ENCODE measurements at places on chromosomes 7 and 10. TPM values are rescaled to one million over a fixed set of nuclear protein-coding genes. Genes with fewer than 3 reads are reported as not detected.

DNA sequence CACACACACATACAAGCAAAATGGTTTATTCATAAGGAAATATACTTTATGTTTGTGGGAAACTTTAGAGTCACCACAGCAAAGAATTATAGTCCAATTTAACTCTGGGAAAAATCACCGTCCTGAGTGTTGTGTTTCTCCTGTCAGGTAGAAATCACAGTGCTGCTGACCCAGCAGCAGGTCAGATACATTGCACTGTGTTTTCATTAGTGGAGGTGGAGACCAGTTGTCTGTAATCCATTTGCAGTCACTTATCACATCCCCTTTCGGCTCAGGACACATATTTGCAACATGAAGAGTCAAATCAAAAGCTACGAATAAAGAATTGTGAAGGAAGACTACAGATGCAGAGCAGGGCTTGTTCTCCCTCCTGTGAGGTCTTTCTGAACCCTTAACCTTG lies 799.6 kb downstream of the GRM8 start:
- no peak for DNase-seq

DNA sequence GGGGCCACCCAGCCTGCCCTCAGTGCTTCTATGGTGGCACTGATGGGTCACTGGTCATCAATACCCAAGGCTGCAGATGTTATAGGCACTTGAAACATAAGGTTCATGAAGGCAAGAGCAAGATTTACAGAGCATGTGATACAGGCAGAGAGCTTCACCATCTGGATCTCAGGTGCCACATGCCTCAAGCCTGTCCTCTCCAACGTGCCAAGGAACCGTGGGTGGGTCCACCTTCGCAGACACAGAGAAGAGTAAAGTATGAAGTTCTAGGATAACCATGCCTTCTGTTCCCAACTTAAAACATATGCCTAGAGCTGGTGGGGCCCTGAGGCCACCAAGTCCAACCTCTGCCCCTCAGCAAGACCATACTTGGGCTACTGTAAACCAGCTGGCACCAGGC lies 26.7 kb upstream of the CDH23 start:
- DNase-seq: no peak

- DNase-seq: no peak
Observed at GRCh38 chr10:119737823-119738222, 12.0 kb downstream of the INPP5F start.

DNA sequence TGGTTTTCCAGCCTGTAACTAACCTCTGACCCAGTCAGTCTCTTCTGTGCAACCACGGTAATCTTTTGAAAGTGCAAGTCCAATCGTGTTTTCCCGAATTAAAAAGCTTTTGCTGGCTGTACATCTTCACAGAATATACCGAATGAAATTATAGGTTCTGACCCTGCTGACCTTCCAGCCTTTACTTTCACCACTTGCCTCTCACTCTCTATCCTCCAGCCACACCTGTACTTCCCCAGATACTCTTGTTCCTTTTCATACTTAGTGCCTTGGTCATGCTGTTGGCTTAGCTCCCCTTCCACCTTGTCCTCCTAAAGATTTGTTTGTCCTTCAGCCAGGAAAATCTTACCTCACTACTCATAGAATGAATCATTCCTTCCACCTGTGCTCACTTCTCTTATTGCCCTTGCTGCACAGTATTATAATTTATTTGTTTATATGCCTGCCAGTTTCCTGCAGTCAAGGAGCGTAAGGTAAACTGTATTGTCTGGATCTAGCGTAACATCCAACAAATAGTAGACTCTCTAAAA lies 2.3 kb upstream of the PNPLA8 start:
- DNase-seq: no peak

SPDYE1 gene
- total RNA-seq: 0.19 TPM

TMEM196 gene
- total RNA-seq: not detected

DNA sequence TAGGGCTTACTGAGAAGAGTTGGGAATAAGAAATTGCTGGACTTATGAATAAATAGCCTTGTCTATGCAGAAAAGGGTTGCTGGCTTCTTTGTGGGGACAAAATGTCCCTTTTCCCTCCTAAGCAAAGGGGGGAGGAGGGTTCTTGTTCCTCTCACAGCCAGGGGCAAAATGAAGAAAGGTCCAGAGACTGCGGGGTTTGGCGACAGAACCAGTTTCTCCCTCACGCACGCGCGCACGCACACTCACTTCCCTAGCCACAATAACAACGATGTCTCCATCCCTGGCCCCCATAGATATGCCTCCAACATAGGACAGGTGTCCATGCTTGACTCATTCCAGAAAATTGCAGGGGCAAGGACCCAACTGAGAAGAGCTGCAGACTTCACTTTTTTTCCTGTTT lies 3.3 kb downstream of the ZMIZ1 start:
- DNase-seq: no peak

DNA sequence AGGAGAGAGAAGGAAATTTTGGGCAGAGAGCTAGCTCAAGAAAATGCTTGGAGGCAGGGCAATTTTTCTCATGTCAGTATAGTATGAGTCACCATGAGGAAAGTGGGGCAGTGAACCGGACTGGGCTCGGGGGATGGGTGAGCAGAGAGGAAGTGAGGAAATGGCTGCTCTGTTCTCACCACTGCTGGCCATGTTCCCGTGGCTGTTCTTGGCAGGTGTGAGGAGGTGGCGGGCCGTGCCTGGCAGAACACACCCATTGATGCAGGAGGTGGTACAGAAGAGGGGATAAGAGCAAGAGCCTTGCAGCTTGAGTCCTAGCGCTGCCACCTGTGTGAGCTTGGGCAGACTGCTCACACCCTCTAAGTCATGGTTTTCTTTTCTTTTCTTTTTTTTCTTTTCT lies 304.4 kb upstream of the LYZL1 start:
- DNase-seq: no peak

GRCh38 chr7:21507627-21508343 lies 35.1 kb upstream of the DNAH11 start:
- DNase-seq: peak; percentile 6

DNA sequence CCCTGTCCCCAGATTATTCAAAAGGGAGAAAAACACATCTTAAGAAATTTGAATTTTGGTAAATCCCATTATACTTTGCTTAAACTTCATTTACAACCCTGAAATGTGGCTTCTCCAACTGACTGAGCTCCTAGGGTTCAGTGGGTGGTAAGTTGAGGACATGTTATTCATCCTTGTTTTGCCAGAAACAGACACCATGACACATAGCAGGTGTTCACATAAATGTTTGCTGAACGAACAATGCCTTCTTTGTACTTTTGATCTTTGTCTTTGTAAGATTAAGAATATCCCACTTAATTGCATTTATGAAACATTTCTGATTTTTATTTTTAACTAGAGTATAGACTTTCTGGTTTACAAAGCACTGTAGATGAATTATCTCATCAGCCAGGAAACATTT lies 209.7 kb downstream of the GPAM start:
- DNase-seq: no peak

Measured in naive thymus-derived CD4-positive, alpha-beta T cell (primary cell).